ENCODE measurements at places on chromosomes 13 and 19. TPM values are rescaled to one million over a fixed set of nuclear protein-coding genes. Genes with fewer than 3 reads are reported as not detected.

Gene GARIN5A
- 2.4 TPM for total RNA-seq

Gene REXO1
- 19.5 TPM for total RNA-seq

Gene ZNF699
- 0.85 TPM for total RNA-seq

Gene LRRC4B
- 0.21 TPM for total RNA-seq

Gene CBLC
- not detected for total RNA-seq

Gene ZNF865
- 11.9 TPM for total RNA-seq

Gene PLPPR3
- total RNA-seq = 5.6 TPM

Gene TEX26
- total RNA-seq = not detected

Gene KCNC3
- total RNA-seq = 1.4 TPM

Gene TICAM1
- total RNA-seq = 10.3 TPM

Gene FFAR1
- 0.07 TPM for total RNA-seq

Gene CD70
- total RNA-seq = 24.9 TPM

Gene CAMSAP3
- total RNA-seq = 4.1 TPM

Gene FGF9
- not detected for total RNA-seq

Gene GZMM
- 0.45 TPM for total RNA-seq

Gene TSSK6
- 1.5 TPM for total RNA-seq

Gene GIPC3
- 0.25 TPM for total RNA-seq

Gene CKM
- not detected for total RNA-seq

Gene CEACAM4
- not detected for total RNA-seq

Gene FGF22
- 0.61 TPM for total RNA-seq

Gene FCGBP
- 0.63 TPM for total RNA-seq

Gene URAD
- not detected for total RNA-seq

Gene MCEMP1
- not detected for total RNA-seq
